ENCODE measurements at places on chromosomes 13 and 19.

- no peak for DNase-seq
Observed at GRCh38 chr19:29777781-29778309, 33.9 kb upstream of the CCNE1 start.

- no peak for DNase-seq
Observed at GRCh38 chr13:32446773-32447465, 19.0 kb upstream of the N4BP2L1 start.

- no peak for DNase-seq
Observed at GRCh38 chr13:46165485-46166223, 16.3 kb downstream of the LCP1 start.

DNA sequence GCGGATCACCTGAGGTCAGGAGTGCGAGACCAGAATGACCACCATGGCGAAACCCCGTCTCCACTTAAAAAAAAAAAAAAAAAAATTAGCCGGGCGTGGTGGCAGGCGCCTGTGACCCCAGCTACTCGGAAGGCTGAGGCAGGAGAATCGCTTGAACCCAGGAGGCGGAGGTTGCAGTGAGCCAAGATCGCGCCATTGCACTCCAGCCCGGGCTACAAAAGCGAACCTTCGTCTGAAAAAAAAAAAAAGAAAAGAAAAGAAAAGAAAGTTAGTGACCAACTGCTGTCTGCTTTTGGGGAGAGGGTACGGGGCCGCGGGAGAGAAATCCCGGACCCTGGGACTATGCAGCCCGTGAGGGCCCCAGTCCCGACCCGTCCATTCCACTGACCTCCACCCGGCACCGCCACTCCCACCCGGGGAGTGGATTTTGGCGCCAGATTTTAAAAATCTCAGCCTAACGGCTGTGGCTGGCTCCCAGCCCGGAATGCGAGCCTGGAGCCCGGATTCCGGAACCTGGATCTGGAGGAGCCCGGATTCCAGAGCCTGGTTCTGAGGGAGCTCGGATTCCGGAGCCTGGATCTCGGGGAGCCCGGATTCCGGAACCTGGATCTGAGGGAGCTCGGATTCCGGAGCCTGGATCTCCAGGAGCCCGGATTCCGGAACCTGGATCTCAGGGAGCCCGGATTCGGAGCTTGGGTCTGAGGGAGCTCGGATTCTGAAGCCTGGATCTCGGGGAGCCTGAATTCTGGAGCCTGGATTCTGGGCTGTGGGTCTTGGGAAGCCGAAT lies 6.1 kb upstream of the LMNB2 start:
- peak; percentile 96 for DNase-seq

- no peak for DNase-seq
Observed at GRCh38 chr19:4115818-4116385, 8.0 kb downstream of the MAP2K2 start.

- peak; percentile 25 for DNase-seq
Observed at GRCh38 chr19:15213715-15214381, 13.1 kb upstream of the NOTCH3 start.

DNA sequence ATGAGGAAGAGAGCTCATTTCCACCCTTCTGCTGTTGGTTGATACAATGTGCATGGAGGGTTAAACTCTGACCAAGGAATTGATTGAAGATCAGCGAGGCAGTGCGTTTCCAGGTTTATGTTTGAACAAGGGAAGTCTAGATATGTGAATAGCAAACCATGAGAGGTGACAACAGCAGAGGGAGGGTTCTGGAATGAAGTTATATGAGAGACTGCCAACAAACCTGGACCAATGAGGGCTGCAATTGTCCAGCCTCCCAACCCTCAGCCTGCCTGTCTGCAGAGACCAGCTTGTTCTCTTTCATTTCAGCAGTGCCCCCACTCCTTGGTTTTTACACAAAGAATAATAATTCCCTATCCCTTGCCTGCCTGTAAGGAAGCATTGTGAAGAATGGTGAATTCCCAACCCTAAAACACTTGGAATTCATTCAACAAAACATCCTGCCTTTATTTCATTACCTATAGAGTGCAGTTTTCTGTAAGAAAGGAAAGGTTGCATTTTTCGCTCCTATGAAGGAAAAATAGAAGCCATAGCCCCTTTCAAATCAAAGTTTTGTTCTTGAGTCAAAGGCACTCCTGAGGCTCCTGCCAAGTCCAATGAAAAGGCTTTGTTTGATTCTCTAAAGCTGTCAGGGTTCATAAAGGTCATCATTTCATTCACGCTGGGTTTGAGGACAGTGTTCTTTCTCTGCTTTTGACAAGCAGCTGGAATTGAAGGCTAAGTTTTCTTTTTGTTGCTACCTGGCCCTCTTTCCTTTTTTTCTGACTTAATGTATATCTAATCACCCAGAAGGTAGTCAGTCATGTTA lies 53.6 kb upstream of the ABCC4 start:
- DNase-seq: no peak

DNA sequence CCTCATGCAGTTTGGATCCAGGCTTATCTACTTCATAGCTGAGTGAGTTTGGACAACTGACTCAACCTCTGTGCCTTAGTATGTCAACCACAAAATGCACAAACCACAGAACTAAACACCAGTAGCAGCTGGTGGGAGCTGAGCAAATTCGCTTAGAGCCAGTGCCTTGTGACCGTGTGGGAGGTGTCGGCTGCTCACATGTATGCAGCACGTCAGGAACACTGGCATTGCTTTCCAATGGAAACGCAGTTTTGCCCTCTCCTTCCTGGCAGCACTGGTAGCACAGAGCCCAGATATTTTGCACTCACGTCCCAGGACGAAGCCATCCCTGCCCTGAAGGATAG lies 8.3 kb upstream of the NTN5 start:
- no peak for DNase-seq

DNA sequence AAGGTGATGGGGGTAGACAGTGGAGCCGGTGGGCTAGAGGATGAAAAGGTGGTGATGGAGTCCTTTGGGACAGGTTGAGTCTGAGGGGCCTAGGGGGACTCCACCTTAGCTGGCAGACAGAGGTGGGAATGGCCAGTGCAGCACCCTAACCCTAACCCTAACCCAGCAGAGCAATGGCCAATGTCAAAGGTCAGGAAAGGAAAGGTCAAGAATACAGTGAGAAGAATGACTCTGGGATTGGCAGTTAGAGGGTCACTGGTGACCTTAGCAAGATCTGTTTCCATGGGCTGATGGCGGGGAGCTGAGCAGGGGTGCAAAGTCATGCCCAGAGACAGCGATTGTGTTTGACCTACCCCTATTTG lies 16.6 kb downstream of the GNA15 start:
- DNase-seq: no peak

GRCh38 chr13:43422116-43422515 lies 364.7 kb downstream of the ENOX1 start:
- no peak for DNase-seq

GRCh38 chr19:15265214-15265849 lies 33.1 kb upstream of the EPHX3 start:
- no peak for DNase-seq

DNA sequence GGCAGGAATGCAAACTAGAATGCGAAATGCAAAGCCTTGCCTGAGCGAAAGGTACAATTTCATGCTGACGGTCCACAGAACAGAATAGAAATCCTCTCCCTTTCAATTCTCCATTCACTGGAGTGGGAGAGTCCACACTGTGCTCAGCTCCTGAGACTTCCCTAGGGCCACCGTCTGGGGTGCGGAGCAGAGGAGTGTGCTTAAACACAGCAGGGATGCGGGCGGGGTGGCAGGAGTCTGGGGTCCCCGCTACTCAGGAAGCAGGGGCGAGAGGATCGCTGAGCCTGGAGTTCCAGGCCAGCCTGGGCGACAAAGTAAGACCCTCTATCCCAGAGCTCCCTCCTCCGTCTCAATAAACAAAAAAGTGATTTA lies 552 bp upstream of the ZNF816 start:
- peak; percentile 40 for DNase-seq

GRCh38 chr13:101829484-101829883 lies 377.0 kb downstream of the ITGBL1 start:
- DNase-seq: no peak

DNA sequence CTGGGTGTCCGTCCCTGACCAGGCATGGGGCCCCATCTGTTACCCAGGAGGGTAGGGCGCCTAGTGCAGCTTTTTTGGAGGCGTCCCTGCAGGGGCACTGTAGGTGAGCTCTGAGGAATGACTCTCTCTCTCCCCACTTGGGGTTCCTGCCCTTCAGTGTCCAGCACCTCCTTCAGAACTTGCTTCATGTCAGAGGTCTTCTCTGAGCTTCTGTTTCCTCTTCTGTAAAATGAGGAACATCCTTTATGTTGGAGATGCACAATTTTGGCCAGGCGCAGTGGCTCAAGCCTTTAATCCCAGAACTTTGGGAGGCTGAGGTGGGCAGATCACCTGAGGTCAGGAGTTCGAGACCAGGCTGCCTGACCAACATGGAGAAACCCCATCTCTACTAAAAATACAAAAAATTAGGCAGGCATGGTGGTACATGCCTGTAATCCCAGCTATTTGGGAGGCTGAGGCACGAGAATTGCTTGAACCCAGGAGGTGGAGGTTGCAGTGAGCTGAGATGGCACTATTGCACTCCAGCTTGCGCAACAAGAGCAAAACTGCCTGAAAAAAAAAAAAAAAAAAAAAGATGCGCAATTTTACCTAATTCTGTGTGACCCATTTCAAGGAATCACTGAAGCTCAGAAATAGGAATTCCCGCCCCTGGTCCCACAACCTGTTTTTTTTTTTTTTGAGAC lies 15.2 kb upstream of the PIK3R2 start:
- no peak for DNase-seq

Data from WTC11 (cell line).